ENCODE measurements at places on chromosomes 7 and 10.
A peak's percentile ranks its signal among the peaks of the same experiment; 100 is the strongest.

DNA sequence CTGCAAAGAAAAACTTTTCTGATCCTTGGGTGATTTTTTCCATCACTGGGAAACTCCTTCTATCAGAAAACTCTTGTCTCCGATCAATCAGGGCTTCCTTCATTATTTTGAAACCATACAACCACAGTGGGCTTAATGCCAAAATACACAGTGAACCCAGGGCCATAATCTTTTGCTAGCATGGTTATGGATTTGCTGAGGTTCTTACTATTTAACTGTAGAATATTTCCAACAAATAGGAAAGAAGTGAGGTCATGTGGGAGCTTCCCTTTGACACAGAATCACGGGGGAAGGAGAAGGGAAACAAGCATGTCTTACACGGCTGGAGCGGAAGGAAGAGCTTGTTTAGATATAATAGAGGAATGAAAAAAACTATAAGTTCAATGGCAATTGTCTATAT is 1241.7 kb downstream of the REEP3 start:
- no peak for DNase-seq

GRCh38 chr10:6195376-6195775 is 7.4 kb upstream of the PFKFB3 start:
- DNase-seq: no peak

DNA sequence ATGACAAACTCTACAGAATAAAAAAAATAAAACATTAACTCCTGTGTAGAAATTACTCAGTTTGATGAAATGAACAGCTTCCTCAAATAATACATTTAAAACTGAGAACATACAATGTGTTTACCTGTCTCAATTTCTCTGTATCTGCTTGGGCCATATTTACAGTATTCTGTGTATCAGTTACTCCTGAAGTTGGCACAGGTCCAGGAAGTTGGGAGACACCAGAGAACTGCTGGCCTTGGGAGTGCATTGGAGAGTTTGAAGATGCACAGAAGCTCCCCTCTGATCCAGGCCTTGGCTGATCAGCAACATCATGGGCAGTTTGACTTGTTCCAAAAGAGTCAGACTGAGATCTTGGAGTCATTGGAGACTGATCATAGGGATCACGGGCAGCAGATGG is 155.1 kb downstream of the GALNT11 start:
- DNase-seq: no peak

DNA sequence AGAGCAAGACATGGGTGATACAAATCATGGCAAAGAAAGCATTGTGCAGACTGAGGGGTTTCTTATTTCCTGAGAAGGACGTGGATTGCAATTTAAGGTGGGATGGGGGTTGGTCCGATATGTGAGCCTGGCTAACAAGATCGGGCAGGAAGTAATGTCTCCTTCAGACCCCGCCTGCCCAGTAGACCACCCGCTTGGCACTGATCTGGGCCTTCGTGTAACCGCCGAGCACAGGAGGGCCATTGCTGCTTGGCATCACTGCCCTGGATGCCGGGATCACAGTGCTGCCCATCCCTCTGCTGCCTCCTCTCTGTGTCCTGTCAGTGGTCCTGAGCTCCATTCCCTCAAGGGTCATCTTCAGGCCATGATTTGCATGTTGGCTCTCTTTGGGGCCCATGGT is 214.6 kb upstream of the ZNF32 start:
- DNase-seq: no peak

DNA sequence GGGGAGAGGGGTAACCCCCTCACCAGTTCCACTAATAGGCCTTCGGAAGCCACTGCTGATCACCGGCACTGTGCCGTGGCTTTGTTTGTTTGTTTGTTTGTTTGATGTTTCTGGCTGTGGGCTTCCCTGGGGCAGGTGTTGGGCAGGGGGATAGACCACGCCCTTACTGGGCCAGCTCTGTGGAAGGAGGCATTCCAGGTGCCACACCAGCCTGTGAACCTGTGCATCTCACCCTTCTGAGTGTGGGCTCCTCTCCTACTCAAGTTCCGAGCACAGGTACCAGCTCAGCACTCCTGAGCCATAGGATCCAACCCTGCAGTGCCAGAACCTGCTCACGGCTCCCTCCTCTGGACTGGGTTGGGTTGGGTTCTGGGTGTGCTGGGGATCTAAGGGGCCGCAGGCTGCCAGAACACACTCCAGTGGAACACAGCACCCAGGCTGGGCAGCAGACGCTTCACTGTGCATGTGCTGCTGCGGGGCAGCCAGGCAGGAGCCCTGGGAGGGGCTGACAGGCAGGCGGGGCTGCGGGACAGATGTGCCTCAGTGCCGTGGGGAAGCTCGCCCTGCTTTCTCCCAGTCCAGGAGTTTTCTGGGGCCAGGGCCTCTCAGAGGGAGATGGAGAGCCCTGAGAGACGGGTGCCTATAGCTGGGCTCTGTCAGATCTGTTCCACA is 1053.9 kb downstream of the CNTNAP2 start:
- DNase-seq: no peak

GRCh38 chr10:63769367-63769766 is 248.2 kb downstream of the REEP3 start:
- no peak for DNase-seq

- no peak for DNase-seq
These were observed 354.6 kb upstream of the SHH start for GRCh38 chr7:156166692-156167416.

DNA sequence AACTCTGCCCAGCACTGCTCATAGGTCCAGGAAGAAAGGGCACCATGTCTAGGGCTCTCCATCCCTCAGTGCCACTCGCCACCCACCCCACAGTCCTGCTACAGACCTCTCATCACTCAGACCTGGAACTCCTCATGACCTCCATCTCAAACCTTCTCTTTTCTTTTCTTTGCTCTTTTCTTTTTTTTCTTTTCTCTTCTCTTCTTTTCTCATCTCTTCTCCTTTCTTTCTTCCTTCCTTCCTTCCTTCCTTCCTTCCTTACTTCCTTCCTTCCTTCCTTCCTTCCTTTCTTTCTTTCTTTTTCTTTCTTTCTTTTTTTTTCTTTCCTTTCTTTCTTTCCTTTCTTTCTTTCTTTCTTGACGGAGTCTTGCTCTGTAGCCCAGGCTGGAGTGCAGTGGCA is 122.2 kb downstream of the KLF6 start:
- no peak for DNase-seq

DNA sequence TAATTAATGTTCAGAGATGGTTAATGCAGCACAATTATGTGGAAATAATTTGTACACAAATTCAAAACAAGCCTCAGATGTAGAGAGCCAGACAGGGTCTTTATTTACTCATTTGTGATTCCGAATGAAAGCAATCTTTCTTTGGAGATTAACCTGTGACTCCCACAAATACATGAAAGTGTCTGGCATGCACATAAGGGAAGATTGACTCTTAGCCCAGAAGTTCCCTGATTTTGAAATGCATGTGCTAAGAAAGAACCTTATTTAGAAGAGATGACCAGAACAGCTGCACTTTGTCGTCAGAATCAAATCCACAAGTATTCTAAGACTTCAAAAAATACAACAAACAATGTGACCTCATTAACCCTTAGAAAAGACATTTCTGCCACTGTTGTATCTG is 45.1 kb downstream of the RNLS start:
- peak; percentile 37 for DNase-seq
